Activated CD4-positive, alpha-beta memory T cell treated with anti-CD3 and anti-CD28 coated beads, Interleukin-2, amount 10 ng/mL, durations not matched to agents 7 days and 5 days (primary cell): ENCODE measurements at places on chromosomes 5 and 9. TPM values are rescaled to one million over a fixed set of nuclear protein-coding genes. Genes with fewer than 3 reads are reported as not detected.

The LRRC70 gene
- 0.95 TPM for total RNA-seq

The FAT2 gene
- not detected for total RNA-seq

The SLC31A2 gene
- total RNA-seq, result 3.6 TPM

The RLN1 gene
- total RNA-seq, result 2.0 TPM

The GSN gene
- 5.8 TPM for total RNA-seq

The CCDC187 gene
- total RNA-seq, result not detected

The PAX5 gene
- 0.15 TPM for total RNA-seq

GRCh38 chr9:116927726-116928125, 240.6 kb downstream of the TRIM32 start:
- H3K4me3 ChIP-seq, result no peak overlapping the region
- no peak for DNase-seq
- no peak overlapping the region for H3K27ac ChIP-seq
- no peaks in the 10 kb centered on the region for H3K4me1 ChIP-seq
- no peaks in the 10 kb centered on the region for H3K27me3 ChIP-seq

- no peak for DNase-seq
- H3K4me3 ChIP-seq, result no peak overlapping the region
- no peak overlapping the region for H3K27ac ChIP-seq
- no peaks in the 10 kb centered on the region for H3K4me1 ChIP-seq
Observed at GRCh38 chr5:116645627-116646026, 71.0 kb upstream of the SEMA6A start.

DNA sequence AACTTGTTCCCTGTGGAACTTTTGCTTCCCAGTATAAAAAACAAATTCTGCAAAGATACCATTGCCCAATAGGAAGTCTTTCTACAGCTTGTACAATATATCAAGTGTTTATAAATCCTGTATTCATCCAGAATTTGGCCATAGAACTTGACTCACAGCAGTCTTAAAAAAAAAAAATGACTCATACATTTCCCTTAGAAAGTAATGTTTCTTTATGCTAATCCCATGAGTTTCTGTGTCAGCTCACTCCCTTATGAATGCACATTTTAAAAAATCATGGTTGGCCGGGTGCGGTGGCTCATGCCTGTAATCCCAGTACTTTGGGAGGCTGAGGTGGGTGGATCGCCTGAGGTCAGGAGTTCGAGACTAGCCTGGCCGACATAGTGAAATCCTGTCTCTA, 89.3 kb upstream of the DMRT1 start:
- H3K27me3 ChIP-seq, result no peaks in the 10 kb centered on the region
- H3K4me3 ChIP-seq, result no peak overlapping the region
- no peak for DNase-seq
- H3K4me1 ChIP-seq, result peaks cover 82% of the 10 kb centered on the region

DNA sequence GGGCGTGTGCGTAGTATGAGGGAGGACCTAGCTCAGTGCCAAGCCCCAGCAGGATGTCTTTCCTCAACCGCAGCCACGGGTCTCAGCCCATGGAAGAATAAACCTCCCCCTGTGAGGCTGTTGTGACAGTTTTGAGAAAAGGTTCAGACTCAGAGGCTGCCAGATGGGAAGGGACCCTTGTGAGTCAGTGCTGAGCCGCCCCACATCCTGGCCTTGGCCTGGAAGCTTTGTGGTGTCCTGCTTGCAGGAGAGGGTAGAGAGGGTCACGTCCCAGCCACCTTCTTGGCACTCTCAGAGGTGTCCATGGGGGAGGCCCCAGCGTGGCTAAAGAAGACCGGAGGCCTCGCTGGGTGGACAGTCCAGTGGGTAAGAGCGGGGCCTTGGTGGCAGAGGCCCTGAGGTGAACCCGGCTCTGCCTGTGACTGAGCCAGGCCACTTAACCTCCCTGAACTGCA, 2.8 kb downstream of the GRHPR start:
- peaks cover 19% of the 10 kb centered on the region for H3K36me3 ChIP-seq
- no peak overlapping the region for H3K27ac ChIP-seq
- peaks cover 24% of the 10 kb centered on the region for H3K4me1 ChIP-seq
- no peak overlapping the region for H3K4me3 ChIP-seq

- no peak for DNase-seq
- no peaks in the 10 kb centered on the region for H3K36me3 ChIP-seq
- no peaks in the 10 kb centered on the region for H3K4me1 ChIP-seq
- no peak overlapping the region for H3K27ac ChIP-seq
Observed at GRCh38 chr5:90709323-90710155, 150.9 kb downstream of the ADGRV1 start.

GRCh38 chr9:81822301-81822865, 105.8 kb upstream of the SPATA31D4 start:
- no peak overlapping the region for H3K27ac ChIP-seq
- H3K4me3 ChIP-seq, result no peak overlapping the region
- H3K4me1 ChIP-seq, result no peaks in the 10 kb centered on the region
- no peak for DNase-seq
- H3K27me3 ChIP-seq, result no peaks in the 10 kb centered on the region

- H3K4me3 ChIP-seq, result no peak overlapping the region
- peaks cover 24% of the 10 kb centered on the region for H3K4me1 ChIP-seq
- peaks cover 47% of the 10 kb centered on the region for H3K27me3 ChIP-seq
Observed at GRCh38 chr9:132141344-132141947, 20.4 kb upstream of the NTNG2 start.

DNA sequence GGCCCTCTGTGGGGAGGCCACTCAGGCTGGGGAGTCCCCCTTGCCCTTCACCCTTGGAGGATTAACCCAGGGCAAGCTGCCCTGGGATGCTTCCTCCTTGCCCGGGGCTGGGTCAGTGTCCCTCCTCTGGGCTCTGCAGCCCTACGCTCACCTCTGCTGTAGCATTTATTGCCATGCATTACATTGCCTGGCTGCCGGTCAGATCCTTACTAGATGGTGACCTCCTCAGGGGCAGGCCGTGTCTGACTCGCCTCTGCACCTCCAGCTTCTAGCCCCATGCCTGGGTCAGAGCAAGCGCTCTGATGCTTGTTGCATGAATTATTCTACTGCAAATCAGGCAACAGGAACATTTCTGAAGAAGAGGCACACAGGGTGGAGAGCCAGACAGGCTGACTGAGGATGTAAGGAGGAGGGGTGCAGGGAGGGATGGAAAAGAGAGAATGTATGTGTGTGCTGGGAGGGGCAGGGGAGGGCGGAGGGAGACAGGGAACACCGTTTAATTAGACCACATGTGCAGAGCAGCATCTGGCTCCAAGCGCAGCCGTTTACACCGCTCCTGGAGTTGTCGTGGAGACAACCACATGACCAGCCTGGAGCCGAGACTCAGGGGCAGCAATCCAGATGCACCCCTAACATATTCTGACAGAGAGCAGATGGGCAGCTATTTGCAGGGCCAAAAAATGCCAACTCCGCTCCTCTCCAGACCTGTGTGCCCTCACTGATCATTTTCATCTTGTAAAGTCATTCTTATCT, 117.0 kb downstream of the CRB2 start:
- no peaks in the 10 kb centered on the region for H3K4me1 ChIP-seq
- H3K27ac ChIP-seq, result no peak overlapping the region
- no peak overlapping the region for H3K4me3 ChIP-seq
- no peaks in the 10 kb centered on the region for H3K36me3 ChIP-seq
- no peaks in the 10 kb centered on the region for H3K27me3 ChIP-seq

- H3K27ac ChIP-seq, result no peak overlapping the region
- H3K4me1 ChIP-seq, result peaks cover 15% of the 10 kb centered on the region
- H3K4me3 ChIP-seq, result no peak overlapping the region
- peaks cover 6% of the 10 kb centered on the region for H3K36me3 ChIP-seq
- peaks cover 33% of the 10 kb centered on the region for H3K27me3 ChIP-seq
Observed at GRCh38 chr9:112013266-112013665, 116.7 kb downstream of the UGCG start.

- no peak overlapping the region for H3K27ac ChIP-seq
- no peaks in the 10 kb centered on the region for H3K4me1 ChIP-seq
- no peaks in the 10 kb centered on the region for H3K36me3 ChIP-seq
- no peak for DNase-seq
- no peaks in the 10 kb centered on the region for H3K27me3 ChIP-seq
Observed at GRCh38 chr5:33501260-33501659, 60.5 kb downstream of the TARS1 start.

- no peak overlapping the region for H3K4me3 ChIP-seq
- no peak overlapping the region for H3K27ac ChIP-seq
- H3K27me3 ChIP-seq, result no peaks in the 10 kb centered on the region
- no peaks in the 10 kb centered on the region for H3K4me1 ChIP-seq
Observed at GRCh38 chr5:89181546-89181945, 298.6 kb upstream of the MEF2C start.

- no peak for DNase-seq
- peaks cover 13% of the 10 kb centered on the region for H3K4me1 ChIP-seq
- H3K27me3 ChIP-seq, result peaks cover 45% of the 10 kb centered on the region
- H3K36me3 ChIP-seq, result no peaks in the 10 kb centered on the region
- no peak overlapping the region for H3K4me3 ChIP-seq
Observed at GRCh38 chr5:84382363-84383295, 2.1 kb downstream of the EDIL3 start.
